ENCODE measurements at places on chromosomes 1 and 21.

DNA sequence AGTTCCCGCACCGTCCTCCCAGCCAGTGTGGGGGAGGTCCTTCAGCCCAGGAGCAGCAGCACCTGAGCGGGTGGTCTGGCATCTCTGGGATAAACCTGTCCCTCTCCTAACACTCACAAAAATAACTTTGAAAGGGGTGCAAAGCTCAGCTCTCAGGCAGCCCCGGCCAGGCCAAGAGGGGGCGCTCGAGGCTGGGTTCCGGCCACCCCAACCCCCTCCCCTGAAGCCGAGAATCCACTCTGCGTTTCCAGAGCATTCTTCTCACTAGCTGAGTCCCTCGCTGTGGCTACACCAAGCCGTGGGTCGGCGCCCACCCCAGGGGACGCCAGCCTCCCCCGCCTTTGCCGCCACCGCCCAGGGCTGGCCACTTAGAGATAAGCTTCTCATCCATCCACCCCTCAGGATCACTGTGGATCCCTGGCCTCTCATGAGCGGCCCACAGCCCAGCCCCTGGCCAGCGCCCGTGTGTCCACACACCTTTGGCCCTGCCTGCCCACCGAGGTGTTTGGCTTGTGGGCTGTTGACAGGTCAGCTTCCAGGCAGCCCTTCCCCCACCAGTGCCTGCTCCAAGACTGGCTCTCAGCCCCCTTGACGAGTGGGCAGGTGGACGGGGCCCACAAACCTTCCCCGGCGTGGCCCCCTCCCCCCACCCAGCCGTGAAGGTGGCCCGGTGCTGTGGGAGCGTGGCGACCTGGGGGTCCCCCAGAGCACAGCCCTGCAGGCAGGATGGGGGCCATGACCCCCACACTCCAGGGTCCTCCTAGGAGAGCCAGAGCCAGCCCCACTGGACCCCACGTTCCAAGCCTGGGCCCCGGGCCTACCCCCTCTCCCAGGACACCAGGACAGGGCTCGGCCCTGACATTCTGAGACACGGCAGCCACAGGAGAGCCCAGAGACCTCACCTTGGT is 1.9 kb downstream of the FTCD start:
- peak; percentile 68 for DNase-seq

- no peak for DNase-seq
These were observed 399.9 kb downstream of the HLX start for GRCh38 chr1:221279146-221279545.

- no peak for DNase-seq
These were observed 40.6 kb downstream of the AKNAD1 start for GRCh38 chr1:108816049-108816893.

GRCh38 chr1:113652771-113653170 is 106.5 kb downstream of the PHTF1 start:
- DNase-seq = no peak

- DNase-seq = peak; percentile 98
These were observed 69.7 kb downstream of the NOS1AP start for GRCh38 chr1:162139211-162139610.

DNA sequence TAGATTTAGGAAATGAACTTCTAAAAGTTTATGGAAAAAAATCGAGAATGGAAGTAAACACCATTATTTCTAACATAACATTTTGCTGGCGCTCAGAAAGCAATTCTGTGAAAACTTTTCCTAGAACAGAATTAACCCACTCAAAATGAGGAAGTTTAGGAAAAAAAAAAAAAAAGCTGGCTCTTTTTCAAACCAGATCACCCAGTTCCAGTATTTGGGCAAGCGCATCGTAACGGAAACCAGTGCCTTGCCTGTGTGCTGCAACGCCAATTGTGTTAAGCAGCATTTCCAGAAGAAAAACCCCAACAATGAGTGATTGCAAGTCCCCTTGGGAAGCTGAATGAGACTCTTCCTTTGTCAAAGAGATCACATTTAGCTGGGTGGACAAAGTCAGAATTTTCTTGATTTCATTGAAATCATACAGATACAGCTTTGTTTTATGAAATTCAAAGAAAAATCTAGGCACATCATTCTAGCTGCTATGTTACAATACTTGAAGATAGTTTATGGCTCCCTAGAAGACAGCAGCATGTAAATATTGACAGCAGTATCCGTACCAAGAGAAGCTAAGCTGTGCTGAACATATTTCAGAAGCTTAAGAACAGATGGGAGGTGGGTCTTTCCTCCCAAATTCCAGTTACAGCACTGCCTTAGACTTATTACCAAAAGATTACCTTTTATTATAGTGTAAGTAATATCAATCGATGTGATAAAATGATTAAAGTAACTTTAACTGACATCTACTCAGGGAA is 113.4 kb downstream of the ERG start:
- no peak for DNase-seq

Measured in CMK (cell line).